ENCODE measurements at places on chromosomes 4 and X.

DNA sequence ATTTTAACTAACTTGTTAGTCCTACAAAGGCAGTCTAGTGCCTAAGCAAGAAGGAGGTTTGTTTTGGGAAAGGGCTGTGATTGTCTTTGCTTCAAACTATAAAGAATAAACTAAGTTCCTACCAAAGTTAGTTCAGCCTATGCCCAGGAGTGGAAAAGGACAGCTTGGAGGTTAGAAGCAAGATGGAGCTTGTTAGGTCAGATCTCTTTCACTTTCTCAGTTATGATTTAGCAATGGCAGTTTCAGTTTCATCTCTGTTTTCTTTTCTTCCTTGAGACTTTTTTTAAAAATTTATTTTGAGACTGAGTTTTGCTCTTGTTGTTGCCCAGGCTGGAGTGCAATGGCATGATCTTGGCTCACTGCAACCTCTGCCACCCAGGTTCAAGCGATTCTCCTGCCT is 82.9 kb upstream of the NLGN4X start:
- DNase-seq: no peak

DNA sequence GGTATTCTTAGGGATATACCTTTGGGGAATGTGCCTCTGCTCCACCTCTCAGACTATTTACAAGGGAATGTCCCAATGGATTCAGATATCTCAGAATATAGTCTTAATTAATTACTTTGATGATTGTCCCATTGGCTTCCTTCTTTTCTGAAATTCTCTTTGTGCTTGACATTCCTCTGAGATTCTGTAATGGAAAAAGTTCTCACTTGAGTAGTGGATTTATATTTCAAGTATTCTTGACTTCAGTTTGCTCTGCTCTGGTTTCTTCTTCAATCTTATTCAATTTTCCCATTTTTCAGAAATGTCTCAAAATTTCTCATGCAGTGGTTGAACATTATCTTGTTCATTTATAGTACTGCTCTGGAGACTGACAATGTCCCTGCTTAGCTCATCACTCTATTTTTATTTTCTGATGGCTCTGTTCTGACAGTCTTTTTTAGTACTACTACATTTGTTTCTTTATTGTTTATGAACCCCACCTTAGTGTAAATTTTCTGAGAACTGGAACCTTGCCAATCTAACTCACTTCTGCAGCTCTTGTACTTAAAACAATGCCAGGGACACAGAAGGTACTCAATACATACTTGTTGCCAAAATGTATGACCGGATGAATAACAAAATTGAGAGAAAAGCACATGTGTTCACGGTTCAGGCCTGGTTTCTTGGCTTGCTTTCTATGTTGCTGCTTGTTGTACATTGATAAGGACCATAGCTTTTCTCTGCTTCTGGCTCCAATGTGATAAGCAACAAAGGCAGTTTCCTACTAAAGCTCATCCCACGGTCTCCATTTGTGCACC is 471.7 kb downstream of the GASK1B start:
- DNase-seq: no peak

- no peak for DNase-seq
These were observed 60.8 kb downstream of the USP9X start for GRCh38 chrX:41145920-41146608.

GRCh38 chr4:175282407-175282806 is 364.2 kb downstream of the ADAM29 start:
- no peak for DNase-seq

DNA sequence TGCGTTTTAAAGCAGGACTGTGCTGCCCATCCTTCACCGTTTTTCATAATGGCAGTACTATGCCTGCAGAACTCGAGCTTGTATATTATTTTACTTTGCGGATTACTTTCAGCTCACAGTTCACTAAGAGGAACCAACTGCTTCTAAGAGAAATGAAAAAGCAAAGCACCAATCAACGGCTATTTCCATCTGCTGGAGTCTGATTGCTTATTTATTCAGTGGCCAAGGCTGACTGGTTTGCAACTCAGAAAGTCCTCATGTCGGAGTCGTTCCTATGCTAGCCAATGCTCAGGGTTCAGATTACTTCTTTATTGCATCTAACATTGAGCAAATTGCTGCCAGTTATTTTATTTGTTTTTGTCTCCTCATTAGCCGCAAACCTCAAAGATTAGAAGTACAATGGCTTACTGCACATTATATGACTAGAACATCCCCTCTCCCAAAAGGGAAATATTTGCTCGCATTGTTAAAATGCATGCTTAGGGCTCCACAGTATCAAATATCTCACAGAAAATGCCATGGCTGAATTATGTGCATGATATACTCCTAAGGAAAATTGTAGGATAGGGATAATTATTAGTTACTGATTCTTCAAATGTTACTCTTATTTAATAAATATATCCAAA is 1628.2 kb upstream of the ADGRL3 start:
- no peak for DNase-seq

DNA sequence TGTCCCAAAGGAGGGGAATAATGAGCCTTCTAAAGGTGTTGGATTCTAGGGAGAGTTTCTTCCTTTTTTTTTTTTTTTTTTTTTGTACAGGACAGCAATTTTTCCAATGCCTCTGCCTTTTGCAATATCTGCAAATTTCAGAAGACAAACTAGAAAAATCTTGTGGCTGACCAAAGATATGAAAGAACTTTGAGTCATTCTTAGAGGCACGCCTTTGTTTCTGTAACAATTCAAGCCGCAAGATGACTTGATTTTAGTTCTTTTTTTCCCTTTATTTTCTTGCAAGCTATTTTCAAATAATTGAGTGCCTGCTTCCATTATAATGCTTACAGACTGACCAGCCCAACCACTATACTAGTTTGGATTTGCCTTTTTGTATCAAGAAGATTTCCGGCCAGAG is 47.6 kb upstream of the UXT start:
- DNase-seq: no peak

GRCh38 chrX:123871309-123871708 is 11.5 kb downstream of the XIAP start:
- DNase-seq: no peak
